ENCODE measurements at places on chromosomes 5 and 9.
A peak's percentile ranks its signal among the peaks of the same experiment; 100 is the strongest.

DNA sequence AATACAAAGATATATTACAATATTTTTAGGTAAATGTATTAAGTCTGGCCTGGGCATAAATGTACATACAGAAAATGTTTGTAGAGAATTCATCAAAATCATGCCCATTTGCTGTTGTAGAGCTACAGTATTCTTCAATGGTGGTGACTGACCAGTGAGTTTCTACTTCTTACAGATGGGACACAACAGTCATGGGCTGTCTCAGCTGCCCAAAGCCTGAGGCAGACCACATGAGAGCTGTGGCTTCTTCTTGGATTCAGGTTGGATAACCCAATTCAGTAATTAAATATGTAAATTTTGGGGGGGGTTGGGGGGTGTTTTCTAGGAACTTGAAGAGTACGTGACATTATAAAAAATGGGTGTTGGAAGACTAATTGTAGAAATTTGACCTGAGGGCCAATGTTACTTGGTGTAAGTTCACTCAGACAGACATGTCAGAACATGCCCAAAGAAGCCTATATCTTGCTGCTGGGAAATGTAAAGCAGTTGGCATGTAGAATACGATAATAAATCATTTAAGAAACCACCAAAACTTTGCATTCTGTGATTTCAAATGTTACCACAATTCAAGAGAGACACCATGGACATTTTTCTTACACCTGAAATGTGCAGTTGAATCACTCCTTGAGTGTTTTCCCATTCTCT, 17.9 kb downstream of the STARD4 start:
- DNase-seq: no peak

DNA sequence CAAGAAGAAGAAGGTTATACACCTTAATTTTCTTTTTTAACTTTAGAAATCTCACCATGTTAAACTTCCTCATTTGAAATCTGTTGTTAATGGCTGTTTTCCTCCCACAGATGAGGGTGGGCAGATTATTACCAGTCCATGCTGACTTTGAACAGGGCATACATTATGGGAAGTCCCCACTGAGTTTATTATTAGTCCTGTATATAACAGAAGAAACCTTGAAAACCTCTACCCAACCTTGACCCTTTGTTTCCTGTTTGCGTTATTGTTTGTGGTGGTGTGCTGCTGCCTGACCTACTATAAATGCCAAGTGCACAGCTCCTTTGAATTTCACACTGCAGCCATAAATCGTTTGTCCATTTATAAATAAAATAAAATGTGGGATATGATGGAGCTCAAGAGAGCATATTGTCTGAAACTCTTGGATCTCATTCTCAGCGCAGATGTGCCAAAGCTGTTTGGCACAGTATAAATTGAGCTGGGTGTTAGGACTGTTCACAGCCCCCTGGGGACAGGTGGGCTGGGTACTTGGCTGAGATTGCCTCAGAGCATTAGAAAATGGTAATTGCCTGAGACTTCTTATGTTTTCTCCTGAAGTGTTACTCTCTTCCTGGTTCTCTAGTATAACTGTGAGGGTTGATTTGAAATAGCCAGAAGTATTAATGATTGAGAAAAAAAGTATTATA, 139.6 kb downstream of the SPATA31D1 start:
- peak; percentile 9 for DNase-seq

GRCh38 chr5:73496984-73497457, 1.2 kb upstream of the BTF3 start:
- peak; percentile 55 for DNase-seq

DNA sequence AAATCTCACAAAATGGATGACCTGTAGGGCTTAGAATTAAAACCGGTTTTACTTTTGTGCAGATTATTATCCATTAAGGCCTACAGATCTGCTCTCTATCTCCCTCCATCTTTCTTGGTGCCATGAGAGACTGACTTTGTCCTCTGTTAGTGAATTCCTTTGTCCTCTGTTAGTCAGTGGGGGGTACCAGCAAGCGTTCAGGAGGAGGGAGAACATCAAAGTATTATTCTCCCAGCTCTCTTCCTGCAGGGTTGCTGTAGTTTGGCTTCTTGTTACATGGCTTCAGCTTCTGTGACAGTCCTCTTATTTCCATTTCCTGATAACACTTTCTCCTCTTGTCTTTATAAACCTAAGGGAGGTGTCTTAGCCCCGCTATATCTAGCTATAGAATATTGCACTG, 850.5 kb upstream of the SEMA6A start:
- no peak for DNase-seq

DNA sequence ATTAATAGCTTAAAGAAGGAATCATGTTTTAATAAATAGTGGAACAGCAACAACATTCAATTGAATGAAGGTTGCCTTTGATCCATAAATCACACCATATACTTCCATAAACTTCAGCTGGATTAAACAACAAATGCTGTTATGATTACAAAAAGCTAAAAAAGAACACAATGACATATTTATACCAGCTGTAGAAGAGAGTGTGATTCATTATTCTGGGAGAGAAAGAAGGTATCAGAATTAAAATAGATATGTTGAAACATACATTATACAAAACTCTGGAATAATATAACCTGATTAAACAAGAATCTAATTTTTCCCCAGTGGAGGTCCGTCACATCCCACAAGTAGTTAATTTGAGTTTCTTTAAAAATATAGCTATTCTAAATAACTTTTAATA, 7.5 kb upstream of the RECK start:
- DNase-seq: no peak

DNA sequence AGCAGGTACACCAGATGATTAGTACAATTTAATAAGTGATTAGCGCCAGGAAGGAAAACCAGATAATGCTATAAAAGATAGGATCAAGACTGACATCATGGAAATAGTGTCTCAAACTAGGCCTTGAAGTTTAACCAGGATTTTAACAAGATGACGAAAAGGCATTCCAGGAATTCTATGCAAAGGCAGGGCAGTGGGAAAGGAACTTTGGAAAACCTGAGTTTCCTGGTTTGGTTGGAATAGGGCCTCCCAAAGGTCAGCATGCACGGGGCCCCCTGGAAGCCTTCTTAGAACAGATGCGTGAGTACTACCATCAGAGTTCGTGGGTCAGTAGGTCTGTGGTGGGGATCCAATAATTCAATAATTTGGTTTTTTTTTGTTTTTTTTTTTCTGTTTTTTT, 935.2 kb upstream of the DMAC1 start:
- no peak for DNase-seq

GRCh38 chr9:87276327-87276841, 221.3 kb upstream of the DAPK1 start:
- no peak for DNase-seq

GRCh38 chr5:178519804-178520203, 70.4 kb downstream of the COL23A1 start:
- no peak for DNase-seq

DNA sequence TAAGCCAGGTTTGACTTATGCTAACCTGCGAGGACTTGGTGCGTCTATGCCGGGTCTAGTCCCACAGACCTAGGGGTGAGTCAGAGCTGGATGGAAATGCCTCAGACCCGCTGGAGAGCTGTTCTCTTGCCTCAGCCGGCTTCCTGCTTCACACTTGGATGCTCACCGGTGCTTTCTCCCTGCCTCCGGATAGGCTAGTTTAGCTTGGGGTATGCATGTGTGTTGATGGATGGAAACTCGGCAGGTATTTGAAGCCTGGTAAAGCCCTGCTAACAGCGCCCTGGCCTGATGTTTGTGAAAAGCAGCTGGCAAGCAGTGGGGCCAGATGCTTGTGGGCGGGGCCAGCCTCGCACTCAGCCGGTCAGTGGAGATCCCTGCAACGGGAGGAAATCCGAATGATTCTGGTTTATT, 29.3 kb downstream of the PRRC2B start:
- DNase-seq: no peak

DNA sequence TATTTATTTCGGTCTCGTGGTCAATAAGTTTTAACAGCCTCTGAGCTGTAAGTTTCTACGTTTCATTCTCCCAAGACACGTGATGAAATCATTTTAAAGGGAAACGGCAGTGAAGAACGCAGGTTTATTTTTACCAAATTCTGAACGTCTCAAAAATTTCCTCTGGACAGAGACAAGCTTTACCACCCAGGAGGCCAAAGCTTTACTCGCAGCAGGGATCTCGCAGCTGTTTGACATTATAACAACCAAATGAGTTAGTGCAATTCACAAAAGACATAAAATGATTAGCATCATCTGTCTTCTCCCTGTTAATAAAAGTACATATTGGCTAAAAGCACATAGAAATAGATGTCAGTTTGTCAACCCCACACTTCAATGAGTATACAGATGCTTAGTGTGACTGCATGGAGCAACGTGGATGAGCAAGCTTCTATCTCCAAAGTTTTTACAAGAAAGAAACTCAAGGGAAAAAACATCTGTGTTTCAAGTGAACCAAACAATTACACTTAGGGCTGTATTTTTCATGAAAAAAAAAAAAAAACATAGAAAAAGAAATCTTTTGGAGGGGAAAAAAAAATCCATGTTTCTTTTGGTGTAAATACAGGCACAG, 2.5 kb downstream of the SEMA5A start:
- no peak for DNase-seq

GRCh38 chr9:88732128-88732527, 197.2 kb downstream of the NXNL2 start:
- DNase-seq: no peak

- DNase-seq: no peak
Measured at GRCh38 chr9:71308454-71308853, 187.0 kb upstream of the TRPM3 start.

DNA sequence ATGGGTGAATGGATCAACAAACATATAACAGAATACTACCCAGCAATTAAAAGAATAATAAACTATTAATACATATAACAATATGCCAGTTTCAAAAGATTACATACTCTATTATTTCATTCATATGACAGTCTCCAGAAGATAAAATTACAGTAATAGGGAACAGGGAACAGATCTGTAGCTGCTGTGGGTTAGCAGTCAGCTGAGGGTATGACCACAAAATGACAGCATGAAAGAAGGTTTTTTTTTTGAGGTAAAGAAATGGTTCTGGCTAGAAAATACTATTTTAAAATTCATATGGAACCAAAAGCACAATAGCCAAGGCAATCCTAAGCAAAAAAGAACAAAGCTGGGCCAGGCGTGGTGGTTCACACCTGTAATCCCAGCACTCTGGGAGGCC, 73.0 kb upstream of the NR5A1 start:
- DNase-seq: no peak

DNA sequence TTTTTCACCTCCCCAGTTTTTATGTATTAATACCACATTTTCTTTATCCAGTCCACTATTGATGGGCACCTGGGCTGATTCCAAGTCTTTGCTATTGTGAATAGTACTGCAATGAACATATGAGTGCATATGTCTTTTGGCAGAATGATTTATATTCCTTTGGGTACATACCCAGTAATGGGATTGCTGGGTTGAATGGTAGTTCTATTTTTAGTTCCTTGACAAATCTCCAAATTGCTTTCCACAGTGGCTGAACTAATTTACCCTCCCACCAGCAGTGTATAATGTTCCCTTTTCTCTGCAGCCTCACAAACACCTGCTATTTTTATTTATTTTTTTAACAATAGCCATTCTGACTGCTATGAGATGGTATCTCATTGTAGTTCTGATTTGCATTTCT, 340.2 kb downstream of the ADAMTS6 start:
- DNase-seq: peak; percentile 25

GRCh38 chr9:27408482-27408881, 111.5 kb upstream of the EQTN start:
- DNase-seq: no peak

GRCh38 chr5:58795327-58795726, 212.5 kb downstream of the RAB3C start:
- no peak for DNase-seq

GRCh38 chr5:72857396-72857795, 40.9 kb downstream of the TNPO1 start:
- DNase-seq: no peak

DNA sequence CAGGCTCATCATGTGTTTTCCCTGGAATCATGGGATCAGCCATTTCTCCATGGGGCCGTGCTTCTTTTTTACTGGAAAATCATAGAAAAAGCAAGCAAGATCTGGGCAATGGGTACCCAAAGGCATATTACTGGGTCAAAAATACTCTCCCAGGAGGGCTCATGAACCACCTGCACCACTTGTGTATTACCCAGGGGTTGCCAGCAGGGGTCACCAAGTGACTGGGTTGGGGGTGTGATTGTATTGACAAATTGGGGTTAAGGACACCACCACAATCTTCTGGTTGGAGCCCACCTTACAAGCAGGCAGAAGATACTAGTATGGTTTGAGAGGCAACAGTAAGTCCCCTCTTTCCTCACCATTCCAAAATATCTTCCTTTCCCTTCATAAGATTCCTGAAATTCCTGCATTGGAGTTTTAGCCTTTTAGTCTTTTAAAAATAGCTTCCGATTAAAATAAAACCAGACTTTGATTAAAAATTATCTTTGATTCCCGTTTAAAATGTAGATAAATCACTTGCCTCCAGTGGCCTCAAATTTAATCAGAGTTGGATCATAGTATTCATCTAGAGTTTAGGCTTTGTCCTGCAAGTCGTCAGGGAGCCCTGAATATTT, 603.3 kb downstream of the KIF4B start:
- DNase-seq: no peak

GRCh38 chr5:174386306-174386705, 338.1 kb upstream of the MSX2 start:
- no peak for DNase-seq
